ENCODE measurements at places on chromosomes 1 and 21.

GRCh38 chr1:107251839-107252238 lies 111.0 kb downstream of the NTNG1 start:
- DNase-seq, result no peak

GRCh38 chr1:1391225-1391624 lies 7.9 kb downstream of the CCNL2 start:
- DNase-seq, result no peak

DNA sequence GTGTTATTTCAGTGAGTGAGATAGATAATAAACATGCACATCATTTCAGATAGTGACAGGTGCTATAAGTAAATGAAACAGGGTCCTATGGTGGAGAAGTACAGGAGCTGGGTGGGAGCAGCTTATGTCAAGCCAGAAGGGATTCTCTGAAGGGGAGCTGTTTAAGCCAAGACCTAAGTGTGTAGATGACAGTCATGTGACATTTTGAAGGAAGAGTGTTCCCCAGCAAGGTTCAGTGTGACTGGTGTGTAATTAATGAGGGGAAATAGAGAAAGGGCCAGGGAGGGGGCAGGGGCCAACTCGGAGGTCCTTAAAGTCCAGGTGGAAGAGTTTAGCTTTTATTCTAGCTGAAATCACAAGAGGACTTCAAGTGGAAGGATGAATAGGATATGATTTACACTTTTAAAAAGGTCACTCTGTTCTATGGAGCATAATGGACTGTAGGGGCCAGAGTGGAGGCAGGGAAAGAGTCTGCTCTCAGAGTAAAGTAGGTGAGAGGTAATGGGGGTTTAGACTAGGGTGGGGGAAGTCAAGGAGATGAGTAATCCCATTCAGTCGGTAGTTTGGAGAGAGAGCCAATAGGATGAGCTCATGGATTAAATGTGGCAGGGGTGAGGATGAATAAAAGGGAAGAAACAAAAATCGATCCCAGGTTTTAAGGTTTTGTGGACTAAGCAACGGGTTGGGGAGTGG lies 243.1 kb downstream of the CACNA1E start:
- no peak for DNase-seq

DNA sequence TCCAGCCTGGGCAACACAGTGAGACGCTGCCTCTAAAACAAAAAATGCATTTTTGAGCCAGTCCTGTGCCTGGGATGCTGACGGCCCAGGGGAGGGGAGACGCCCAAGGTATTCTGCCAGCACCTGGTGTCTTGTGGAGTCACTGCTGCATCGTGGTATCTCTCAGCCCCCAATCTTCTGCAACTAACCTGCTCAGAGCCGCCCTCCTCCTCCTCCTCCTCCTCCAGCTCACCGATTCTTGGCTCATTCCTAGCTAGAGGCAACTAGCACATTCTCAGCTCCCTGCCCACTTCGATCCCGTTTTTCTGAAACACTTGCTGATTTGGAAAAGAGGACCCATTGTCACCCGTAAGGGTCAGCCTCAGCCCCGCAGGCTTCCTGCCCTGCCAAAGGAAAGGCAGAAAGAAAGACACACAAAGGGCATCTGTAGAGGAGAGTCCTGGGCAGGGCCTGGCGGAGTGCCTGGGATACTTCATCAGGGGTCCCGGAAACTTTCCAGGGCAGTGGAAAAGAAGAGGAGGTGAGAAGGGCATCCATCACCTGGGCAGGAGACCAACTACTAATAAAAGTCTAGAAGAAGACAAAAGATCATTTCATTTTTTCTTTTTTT lies 20.7 kb downstream of the GPR157 start:
- DNase-seq, result no peak

DNA sequence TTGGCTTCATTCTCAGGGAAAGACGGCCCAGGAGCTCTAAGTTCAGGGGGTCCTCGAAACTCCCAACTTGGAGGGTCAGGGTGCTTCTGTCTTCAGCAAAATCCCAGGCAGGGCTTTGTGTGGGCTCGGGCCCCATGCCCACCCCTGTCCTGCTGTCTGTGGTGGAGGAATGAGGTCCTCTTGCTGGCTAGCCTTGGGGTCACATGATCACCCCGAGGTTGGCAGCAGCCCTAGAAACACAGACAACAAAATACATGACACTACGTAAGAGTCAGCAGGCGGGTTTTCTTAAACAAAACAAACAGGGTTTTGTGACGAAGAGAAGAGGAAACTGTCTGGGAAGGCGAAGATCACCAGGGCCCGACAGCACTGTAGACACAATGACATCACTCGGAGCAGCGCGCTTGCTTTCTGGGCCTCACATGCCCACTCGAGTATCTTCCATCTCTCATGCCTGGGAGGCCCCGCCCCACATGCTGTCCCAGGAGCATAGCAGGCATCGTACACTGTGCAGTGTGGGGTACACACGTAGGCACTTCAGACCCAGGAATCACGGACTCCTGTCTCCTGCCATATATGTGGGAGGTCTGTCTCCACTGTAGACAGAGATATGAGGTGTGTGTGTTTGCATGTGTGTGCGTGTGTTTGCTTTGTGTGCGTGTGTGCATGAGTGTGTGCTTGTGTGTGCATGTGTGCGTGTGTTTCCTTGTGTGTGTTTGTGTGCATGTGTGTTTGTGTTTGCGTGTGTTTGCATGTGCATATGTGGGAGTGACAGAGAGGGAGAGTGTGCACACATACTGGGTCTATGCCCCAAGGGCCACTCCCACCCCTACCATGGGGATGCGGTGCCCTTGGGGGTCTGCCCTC lies 94.7 kb downstream of the SIK1 start:
- DNase-seq, result no peak

DNA sequence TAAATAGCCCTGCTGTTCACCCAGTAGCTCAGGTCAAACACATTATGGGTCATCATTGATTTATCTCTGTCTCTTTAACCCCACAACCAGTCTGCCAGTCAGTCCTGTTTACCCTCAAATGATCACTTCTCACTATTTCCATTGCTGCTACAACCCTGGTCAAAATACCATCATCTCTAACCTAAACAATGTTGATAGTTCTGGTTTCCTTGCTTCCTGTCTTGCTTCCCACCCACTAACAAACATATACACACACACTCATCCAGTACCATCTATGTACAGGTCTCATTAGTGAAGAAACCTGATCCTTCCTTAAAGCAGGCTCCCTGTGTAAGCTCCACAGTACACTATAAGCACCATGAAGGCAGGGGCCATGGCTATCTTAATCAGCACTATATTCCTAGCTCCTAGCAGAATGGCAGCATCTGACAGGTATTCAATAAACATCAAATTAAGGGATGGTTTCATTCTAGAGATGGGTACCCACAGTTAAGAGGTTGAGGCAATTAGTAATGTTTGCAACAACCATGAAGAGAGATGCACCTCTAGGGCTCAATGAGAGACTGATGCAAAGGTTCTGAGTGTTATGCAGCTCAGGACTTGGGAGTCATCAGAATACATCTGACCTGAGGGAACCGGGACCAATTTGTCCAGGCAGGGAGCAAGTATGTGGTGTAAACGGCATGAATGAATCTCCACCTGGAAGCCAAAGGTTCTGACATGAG lies 10.0 kb upstream of the TGFBR3 start:
- no peak for DNase-seq

All from stimulated activated CD4-positive, alpha-beta T cell treated with anti-CD3 and anti-CD28 coated beads, Interleukin-4, amount 100 ng/mL, for 4 hours (primary cell).